CD8-positive, alpha-beta memory T cell (primary cell): ENCODE measurements at places on chromosomes 5 and 9.
A peak's percentile ranks its signal among the peaks of the same experiment; 100 is the strongest.

DNA sequence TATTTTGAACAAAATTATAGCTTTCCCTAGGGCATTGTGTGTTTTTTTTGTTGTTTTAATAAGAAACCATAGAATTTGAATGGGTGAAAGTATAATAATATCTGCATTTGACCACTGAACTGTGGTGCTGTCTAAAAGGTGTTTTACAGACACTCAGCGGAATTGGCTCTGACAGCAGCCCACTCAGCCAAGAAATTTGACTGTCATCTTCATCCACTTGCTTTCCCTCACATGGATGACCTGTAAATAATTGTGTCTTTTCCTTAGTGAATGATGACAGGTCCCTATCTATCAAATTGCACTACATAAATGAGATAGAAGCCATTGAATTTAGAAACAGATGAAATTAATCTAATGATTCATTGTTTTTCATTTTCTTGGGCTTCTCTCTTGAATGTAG, 150.0 kb downstream of the PAM start:
- H3K36me3 ChIP-seq = no peaks in the 10 kb centered on the region
- no peaks in the 10 kb centered on the region for H3K27me3 ChIP-seq
- no peak overlapping the region for H3K27ac ChIP-seq
- no peaks in the 10 kb centered on the region for H3K4me1 ChIP-seq
- H3K4me3 ChIP-seq = no peak overlapping the region

- no peaks in the 10 kb centered on the region for H3K27me3 ChIP-seq
- no peak overlapping the region for H3K4me3 ChIP-seq
- no peak overlapping the region for H3K27ac ChIP-seq
- no peak for DNase-seq
- H3K4me1 ChIP-seq = no peaks in the 10 kb centered on the region
- no peaks in the 10 kb centered on the region for H3K36me3 ChIP-seq
These were observed 39.6 kb downstream of the TRPM6 start for GRCh38 chr9:74848153-74848525.

DNA sequence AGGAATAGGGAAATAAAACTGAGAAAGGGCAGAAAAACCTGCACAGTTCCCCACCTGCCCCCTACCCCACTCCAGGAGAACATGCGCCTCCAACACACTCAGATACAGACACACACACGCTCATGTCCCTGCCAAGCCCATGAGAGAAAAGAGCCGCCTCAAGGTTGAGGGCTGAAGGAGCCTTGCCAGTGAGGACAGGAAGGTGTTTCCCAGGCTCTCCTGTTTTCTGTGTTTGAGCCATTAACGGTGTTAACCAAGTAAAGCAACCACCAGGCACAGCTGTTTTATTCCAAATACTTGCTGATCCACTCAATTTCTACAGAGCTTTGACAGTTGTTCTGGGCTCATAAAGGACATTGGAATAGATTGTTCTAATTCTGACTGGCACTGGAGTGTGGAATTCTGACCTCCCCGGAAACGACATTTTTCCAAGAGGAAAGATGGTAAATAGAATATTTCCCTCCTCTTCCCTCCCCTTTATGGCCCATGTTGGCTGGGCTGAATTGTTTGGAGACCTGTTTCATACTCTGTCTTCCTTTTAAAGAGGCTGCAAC, 238.0 kb downstream of the DMAC1 start:
- no peaks in the 10 kb centered on the region for H3K36me3 ChIP-seq
- no peak overlapping the region for H3K4me3 ChIP-seq
- no peak for DNase-seq
- H3K27me3 ChIP-seq = no peaks in the 10 kb centered on the region
- H3K4me1 ChIP-seq = no peaks in the 10 kb centered on the region

- peaks cover 5% of the 10 kb centered on the region for H3K4me1 ChIP-seq
- H3K4me3 ChIP-seq = no peak overlapping the region
- DNase-seq = no peak
- H3K27ac ChIP-seq = no peak overlapping the region
- H3K27me3 ChIP-seq = no peaks in the 10 kb centered on the region
- no peaks in the 10 kb centered on the region for H3K36me3 ChIP-seq
These were observed 74.3 kb upstream of the KLF9 start for GRCh38 chr9:70488793-70489105.

DNA sequence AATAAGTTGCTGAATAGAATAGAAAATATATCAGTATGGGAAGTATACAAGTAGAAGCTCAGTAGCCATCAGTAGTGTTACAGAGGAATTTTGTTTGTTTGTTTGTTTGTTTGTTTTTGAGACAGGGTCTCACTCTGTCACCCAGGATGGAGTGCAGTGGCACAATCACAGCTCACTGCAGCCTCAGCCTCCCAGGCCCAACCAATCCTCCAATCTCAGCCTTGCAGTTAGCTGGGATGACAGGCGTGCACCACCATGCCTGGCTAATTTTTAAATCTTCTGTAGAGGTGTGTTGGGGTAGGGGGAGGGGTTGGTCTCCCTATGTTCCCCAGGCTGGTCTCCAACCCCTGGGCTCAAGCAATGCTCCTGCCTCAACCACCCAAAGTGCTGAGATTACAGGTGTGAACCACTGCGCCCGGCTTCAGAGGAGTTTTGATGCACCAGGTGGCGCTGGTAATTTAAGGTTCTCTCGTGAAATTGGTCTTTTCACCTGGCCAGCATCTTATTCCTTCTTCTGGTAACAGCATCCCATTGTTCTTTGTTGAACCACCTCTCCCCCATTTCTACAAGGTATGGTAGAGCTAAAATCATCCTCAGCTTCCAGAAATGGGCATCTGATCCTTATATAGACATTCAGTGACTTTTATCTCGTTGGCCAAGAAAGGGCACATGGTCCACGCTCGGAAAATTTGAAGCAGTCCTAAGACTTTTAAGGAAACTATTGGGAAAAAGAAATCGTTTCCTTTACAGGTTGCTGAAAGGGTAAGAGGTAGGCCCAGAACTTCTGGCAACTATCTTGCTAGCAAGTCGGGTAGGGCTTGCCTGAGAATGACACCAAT, 157.1 kb downstream of the ARRDC3 start:
- H3K27ac ChIP-seq = no peak overlapping the region
- no peak overlapping the region for H3K4me3 ChIP-seq
- H3K27me3 ChIP-seq = no peaks in the 10 kb centered on the region
- DNase-seq = peak; percentile 43

DNA sequence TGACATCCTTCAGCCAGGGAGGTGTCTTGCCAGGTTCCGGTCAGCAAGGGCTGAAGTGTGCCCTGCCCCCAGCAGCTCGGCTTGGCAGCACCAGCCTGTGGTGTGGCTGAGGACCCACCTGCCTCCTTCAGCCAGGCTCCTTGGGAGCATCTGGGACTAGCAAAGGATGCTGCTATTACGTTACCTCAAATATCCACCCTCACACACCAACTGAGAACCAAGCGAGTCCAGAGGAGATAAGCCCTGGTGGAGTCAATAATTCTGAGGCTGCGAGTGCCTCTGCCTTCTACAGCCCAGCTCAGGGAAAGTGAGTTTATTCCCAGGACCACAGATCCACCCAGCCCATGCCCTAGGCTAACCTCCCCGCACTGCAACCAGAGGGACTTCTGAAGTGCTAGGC, 57.1 kb upstream of the FSTL4 start:
- H3K27me3 ChIP-seq = no peaks in the 10 kb centered on the region
- H3K4me1 ChIP-seq = no peaks in the 10 kb centered on the region
- DNase-seq = no peak
- no peak overlapping the region for H3K4me3 ChIP-seq
- no peaks in the 10 kb centered on the region for H3K36me3 ChIP-seq
- H3K27ac ChIP-seq = no peak overlapping the region

GRCh38 chr5:103041071-103041676, 78.8 kb downstream of the GIN1 start:
- H3K27ac ChIP-seq = no peak overlapping the region
- H3K27me3 ChIP-seq = no peaks in the 10 kb centered on the region
- H3K4me1 ChIP-seq = no peaks in the 10 kb centered on the region
- no peaks in the 10 kb centered on the region for H3K36me3 ChIP-seq

DNA sequence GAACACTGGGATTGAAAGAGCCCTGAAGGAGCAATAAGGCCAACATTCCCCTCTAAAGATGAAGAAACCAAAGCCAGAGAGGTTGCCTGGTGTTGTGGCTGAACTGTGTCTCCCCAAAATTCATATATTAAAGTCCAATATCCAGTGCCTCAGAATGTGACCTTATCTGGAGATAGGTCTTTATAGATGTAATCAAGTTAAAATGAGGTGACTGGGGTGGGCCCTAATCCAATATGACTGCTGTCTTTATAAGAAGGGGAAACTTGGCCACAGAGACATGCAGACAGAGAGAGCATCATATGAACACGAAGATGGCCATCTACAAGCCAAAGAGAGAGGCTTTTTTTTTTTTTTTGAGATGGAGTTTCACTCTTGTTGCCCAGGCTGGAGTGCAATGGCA, 66.9 kb upstream of the PLPP1 start:
- no peaks in the 10 kb centered on the region for H3K27me3 ChIP-seq
- H3K4me1 ChIP-seq = peaks cover 13% of the 10 kb centered on the region
- no peak overlapping the region for H3K4me3 ChIP-seq
- no peaks in the 10 kb centered on the region for H3K36me3 ChIP-seq
- no peak overlapping the region for H3K27ac ChIP-seq
- DNase-seq = no peak

DNA sequence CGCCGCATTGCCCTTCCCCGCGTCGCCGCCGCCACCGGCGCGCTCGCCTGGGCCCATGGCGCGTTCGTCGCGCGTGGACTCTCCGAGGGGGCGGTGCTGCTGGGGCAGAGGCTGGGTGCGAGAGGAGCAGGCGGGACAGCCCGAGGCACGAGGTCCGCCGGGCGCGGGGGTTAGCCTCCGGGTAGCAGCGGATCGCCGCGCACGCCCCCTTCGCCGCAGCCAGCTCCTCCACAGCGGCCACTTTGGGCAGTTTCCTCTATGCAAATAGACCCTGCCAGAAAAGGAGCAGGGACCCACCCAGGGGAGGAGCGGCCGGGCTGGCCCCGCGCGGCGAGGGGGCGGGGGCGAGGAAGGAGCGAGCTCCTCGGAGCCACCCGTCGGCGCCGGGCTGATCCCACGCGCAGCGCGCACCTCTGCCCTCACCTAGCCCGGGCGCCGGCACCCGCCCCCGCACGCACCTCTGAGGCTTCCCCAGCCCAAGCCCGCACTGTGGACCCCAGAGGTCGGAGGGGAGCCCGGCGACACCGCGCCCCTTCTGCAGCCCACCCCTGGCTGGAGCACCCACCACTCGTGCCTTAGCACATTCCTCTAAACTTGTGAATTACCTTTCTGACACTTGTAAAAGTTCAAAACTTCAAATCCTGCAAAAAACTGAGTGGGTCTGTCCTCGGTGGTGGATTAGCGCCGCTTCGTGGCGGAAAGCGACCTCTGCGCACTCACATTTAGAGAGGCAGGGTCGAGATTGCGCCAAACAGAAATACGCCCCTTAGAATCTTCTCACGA, at the start of gene COL23A1:
TSS of gene COL23A1 (minus strand) at position 253 of the 783 bp plus-strand sequence.
- peaks cover 5% of the 10 kb centered on the region for H3K4me1 ChIP-seq
- H3K4me3 ChIP-seq = peak within 1 kb of the TSS; percentile 21
- H3K27me3 ChIP-seq = peaks cover 39% of the 10 kb centered on the region
- H3K36me3 ChIP-seq = no peaks in the 10 kb centered on the region
- H3K27ac ChIP-seq = no peak within 1 kb of the TSS
- peak; percentile 55 for DNase-seq

DNA sequence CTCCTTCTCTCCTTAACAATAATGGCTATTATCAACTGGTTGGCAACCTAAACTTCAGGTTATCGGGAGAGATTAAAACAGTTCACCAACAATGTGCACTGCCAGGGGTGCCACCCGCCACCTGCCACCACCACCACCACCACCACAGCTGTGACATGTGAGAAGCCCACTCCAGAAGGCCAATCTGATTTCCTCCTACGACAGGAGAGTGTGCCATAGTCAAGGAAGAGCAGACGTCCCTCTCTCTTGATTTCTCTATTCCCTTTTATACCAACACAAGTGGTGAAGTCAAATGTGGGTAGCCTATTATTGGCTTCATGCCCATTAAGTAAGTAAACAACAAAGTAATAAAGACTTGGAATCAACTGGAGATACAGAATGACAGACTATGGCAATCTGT, 22.4 kb downstream of the GNAQ start:
- no peaks in the 10 kb centered on the region for H3K27me3 ChIP-seq
- H3K27ac ChIP-seq = no peak overlapping the region
- DNase-seq = no peak
- no peak overlapping the region for H3K4me3 ChIP-seq
- no peaks in the 10 kb centered on the region for H3K36me3 ChIP-seq

DNA sequence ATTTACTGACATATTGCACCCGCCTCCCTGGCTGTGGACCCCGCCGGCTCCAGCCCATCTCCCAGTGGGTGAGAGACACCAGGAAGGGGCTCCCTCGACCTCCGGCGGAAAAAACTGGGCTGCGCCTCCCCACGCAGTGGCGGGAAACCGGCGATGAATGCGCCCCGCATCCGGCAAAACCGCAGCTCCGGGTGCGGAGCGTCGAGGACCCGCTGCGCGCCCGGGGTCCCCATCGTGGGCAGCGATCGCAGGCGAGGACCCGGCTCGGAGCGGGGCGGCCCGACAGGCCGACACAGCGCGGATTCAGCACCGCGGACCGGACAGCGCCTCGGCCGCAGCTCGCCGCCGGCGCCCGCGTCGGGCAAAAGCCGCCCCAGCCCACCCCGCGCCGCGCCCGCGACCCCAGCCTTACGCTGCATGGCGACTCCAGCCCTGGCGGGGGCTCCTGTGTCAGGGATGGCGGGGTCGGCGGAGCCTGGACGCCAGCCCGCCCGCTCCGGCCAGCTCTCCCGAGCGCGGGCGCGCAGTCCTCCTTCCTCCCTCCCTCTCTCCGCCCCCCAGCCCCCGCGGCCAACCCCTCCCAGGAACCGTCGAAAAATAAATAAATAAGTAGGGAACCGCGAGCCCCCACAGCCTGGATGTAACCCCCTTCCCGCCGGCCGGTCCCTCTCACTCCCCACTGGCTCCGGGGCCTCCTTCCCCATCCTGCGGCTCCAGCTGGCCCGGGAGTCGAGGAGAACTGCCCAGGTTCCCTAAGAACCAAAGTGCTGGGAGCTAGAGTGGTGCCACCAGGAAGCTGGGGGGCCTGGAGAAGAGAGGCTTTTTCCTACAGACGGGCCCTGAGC, 3.1 kb downstream of the LHX3 start:
- peaks cover 22% of the 10 kb centered on the region for H3K27me3 ChIP-seq
- H3K36me3 ChIP-seq = no peaks in the 10 kb centered on the region
- no peak overlapping the region for H3K4me3 ChIP-seq
- no peak overlapping the region for H3K27ac ChIP-seq
- H3K4me1 ChIP-seq = no peaks in the 10 kb centered on the region
- DNase-seq = no peak

DNA sequence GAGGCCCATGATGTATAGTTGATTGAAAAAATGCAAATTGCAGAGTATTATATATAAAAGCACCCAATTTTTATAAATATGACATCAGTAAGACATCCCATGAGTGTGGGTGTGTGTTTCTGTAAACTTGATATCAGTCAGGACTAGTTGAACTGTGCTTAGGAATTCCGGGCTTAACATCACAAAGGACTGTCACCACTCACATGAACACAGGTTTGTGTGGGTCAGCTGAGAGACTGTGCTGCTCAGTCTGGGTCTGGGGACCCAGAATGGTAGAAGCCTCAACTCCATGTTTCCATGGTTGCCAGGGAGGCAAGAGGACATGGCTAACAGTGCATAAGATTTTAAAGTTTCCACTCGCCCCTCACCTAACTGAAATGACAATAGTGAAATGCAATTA, 120.3 kb downstream of the ADCY2 start:
- H3K27me3 ChIP-seq = no peaks in the 10 kb centered on the region
- no peak overlapping the region for H3K4me3 ChIP-seq
- no peak for DNase-seq
- H3K4me1 ChIP-seq = no peaks in the 10 kb centered on the region
